ENCODE measurements at places on chromosomes 1 and 21. TPM values are rescaled to one million over a fixed set of nuclear protein-coding genes. Genes with fewer than 3 reads are reported as not detected.

The FAM151A gene
- not detected for total RNA-seq

The PLA2G4A gene
- 8.8 TPM for total RNA-seq

The RGS4 gene
- total RNA-seq = 4.1 TPM

The LRRC38 gene
- total RNA-seq = 0.48 TPM

The FCER1A gene
- not detected for total RNA-seq

The ZNF644 gene
- 67.0 TPM for total RNA-seq

The LCE2A gene
- not detected for total RNA-seq

The ST6GALNAC3 gene
- total RNA-seq = 18.1 TPM

The PRELP gene
- 67.3 TPM for total RNA-seq

The AMY2A gene
- not detected for total RNA-seq

The ERG gene
- total RNA-seq = 10.7 TPM

The TNNT2 gene
- total RNA-seq = 2.4 TPM

The TFF3 gene
- total RNA-seq = 1.8 TPM

The BEND5 gene
- total RNA-seq = 1.0 TPM

- no peak for DNase-seq
Measured at GRCh38 chr1:170168265-170168664, 22.5 kb downstream of the NTMT2 start.

GRCh38 chr21:17650292-17650691 is 37.6 kb upstream of the BTG3 start:
- DNase-seq = no peak

DNA sequence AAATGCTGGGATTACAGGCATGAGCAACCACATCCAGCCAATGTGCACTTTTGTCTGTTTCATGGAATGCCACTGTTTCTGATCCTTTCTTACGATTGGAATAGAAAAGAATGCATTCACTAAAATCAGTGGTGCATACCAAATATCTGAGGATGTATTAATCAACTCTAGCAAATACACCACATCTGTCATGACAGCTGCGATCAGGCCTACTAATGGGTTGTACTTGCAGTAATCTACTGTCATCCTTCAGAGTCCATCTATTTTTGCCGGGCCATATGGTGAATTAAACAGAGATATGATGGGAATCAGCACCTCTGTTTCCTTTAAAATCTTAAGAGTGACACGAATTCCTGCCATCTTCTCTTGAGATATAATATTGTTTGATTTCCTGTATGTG is 8.5 kb upstream of the USP1 start:
- DNase-seq = no peak

GRCh38 chr1:107590900-107591622 is 373.9 kb downstream of the VAV3 start:
- no peak for DNase-seq

DNA sequence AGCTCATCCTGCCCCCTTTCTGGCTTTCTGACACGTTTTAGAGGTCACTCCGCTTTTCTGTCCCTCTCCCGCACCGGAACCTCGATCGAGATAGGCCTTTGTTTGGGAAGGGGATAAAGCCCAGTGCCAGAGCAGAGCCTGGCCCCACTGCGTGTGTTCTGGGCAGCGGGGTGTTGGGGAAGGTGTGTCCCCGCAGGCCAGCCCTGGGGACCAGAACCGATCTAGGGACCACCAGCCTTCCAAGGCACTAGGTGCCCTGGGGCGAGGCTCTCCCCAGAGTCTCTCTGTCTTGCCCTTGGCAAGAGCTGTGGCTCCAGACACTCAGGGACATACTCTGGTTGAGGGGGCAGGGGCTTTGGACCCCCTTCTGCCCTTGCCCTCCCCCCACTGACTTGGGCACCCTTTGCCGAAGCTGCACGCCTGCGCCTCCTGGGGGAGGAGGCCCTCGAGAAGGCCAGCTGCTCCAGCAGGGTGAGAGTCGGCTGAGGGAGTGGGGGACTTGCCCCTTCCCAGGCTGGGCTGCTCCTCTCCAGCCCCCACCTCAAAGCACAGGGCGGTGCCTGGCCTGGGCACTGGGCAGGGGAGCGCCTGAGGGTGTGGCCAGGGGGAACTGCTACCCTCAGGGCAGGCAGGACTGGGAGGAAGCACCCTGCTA is 16.4 kb downstream of the PRXL2B start:
- no peak for DNase-seq

DNA sequence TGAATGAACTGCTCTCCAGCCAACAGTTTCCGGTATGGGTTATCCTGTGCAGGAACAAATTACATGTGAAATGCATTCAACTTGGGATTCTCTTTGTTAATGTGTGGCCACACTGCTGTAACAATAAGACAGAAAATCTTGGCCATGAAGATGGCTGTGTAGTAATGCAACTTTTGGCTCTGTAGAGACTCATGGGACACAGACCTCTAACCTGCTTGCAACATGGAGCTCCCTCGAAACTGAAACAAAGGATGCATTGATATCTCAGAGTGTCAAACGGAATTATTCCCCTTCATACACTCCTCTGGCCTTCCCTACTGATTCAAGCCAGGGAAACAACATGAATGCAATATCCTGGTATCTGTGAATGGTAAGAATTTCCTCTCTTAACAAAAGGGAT is 559.3 kb upstream of the ZRANB2 start:
- no peak for DNase-seq

- DNase-seq = no peak
Measured at GRCh38 chr1:246805135-246805716, 81.0 kb downstream of the SCCPDH start.

- DNase-seq = no peak
Measured at GRCh38 chr1:43935711-43936427, 2.3 kb downstream of the ARTN start.

DNA sequence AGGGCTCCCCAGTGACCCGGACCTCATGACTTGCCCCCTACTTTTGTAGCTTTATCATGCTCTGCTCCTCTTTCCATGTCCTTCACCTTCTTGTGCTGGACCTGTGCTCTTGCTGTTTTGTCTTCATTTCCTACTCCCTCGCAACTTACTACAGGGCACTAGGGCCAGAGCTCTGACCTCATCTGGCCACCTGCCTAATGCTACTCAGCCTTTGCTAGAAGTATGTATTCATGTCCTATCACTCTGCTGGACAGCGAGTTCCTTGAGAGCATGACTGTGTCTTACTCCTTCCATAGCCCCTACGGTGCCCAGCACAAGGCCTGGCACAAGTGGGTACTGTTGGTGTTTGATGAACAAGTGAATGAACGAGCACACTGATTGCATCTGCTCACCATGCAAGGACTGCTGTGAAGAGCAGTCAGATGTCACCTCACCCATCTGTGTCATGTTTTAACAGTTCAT is 1.9 kb downstream of the MTFR1L start:
- no peak for DNase-seq

DNA sequence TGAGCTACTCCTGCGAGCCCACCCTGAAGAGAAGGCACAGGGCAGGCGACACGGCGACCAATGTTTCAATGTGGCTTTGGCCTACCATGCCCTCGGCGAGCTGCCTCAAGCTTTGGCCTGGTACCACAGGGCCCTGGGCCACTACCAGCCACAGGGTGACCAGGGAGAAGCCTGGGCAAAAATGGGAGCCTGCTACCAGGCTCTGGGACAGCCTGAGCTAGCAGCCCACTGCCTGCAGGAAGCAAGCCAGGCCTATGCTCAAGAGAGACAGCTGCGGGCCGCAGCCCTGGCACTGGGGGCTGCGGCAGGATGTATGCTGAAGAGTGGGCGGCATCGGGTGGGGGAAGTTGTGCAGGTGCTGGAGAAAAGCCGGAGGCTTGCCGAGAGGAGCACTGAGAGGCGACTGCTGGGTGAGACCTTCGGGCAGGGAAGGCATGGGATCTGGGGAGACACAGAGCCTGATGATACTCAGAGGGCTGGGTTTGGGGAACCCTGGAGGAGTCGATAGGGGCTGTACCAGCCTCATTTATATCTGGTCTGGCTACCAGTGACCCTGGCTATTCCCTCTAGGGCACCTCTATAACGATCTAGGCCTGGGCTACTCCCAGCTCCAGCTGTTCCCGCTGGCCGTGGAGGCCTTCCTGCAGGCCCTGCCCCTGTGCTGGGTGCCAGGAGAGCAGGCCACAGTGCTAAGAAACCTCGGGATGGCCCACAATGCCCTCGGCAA is 2.3 kb downstream of the TTC24 start:
- DNase-seq = no peak

- no peak for DNase-seq
Measured at GRCh38 chr1:242147096-242147976, 148.4 kb upstream of the MAP1LC3C start.

DNA sequence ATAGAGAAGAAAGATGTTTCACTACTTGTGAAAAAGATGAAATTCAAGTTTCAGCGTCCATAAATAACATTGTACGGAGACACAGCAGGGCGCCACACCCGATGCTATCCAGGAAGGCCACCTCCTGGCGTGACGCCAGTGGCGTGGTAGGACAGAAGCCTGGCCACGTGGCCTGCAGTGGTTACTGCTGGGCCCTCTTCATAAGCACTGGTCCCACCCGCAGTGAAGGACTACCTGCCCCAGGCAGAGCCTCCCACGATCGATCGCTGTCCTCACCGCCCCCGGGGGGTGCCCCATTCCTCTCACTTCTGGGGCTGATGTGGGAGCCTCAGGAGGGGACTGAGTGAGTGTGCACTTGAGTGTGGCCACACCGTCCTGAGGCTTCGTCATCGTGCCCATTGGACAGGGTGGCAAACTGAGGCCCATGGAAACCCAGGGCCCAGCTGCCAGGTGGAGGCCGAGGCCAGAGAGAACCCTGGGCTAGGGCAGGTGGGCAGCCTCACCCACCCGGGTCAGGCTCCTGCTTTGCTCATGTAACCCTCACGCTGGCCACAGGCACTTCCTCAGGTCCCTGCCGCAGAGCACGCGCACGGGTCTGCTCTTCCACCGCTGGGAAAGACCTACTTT is 11.7 kb upstream of the HES5 start:
- no peak for DNase-seq

DNA sequence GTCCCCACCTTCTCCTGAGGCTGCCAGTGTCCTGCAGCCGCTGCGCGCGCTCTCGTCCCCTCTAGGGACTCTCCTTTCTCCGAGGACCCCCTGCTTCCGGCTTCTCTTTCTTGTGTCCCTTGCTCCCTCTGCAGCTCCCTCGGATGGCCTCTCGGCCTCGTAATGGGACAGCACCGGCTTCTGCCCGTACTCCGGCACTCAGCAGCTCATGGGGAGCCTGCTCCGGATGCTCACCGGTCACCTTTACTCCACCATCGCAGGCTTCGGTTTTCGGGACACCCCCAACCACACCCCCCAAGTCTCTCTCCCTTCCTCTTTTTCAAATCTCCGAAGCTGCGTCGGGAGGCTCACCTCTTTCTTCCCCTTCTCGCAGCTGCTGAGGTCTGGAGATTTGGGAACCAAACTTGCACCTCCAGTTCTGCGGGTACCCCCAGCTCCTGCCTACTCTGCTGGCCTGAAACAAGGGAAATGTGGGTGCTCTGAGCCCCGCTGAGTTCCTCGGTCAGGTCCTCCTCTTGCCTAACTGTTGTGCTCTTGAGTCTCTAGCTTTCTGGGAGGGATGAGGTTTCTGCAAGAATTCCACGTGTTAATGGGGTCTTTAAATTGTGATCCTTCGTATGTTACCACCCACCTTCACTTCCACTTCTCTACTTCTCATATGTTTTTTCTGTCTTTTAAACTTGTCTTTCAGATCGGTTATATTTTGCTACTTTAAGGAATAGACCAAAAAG is 930 bp downstream of the CDC14A start:
- DNase-seq = no peak

- no peak for DNase-seq
Measured at GRCh38 chr21:28588997-28589396, 403.7 kb downstream of the LTN1 start.

DNA sequence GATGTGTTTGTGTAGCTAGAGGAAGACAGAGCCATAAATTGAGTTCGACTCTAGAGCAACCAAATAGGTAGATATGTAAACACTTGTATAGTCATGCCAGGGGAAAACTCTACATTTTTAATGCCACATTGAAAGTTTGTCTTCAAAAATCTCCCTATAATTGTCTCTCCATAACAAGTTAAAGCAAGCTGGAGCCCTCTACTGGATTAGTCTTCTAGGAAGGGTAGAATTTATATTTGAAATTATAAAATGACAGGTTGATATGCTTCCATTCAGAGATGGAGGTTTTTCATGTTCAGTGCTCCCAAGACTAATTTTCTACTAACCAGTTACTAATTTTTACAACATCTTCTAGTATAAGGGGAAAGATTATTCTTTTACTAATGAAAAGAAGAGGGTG is 13.1 kb upstream of the COL24A1 start:
- DNase-seq = no peak

- peak; percentile 2 for DNase-seq
Measured at GRCh38 chr21:46212721-46213484, 15.7 kb downstream of the LSS start.

GRCh38 chr1:23376890-23377811 is 7.5 kb upstream of the ZNF436 start:
- no peak for DNase-seq

- DNase-seq = no peak
Measured at GRCh38 chr1:96076589-96076988, 645.0 kb upstream of the PTBP2 start.

DNA sequence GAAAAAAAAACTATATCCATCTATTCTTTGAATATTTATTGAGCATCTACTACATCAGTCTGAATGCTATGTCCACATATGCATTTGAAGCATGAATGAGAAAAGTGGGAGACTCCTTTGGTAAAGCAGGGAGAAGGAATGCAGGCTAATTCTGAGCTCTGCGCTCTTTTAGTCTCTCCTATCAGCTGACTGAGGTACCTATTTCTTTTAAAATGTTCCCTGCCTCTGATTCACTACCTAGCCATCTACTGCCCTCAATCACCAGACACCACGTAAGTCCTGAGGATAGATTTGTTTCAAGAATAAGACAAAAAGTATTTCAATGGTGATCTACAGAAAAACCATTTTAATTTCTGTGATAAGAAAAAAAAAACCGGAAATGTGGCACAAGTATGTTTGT is 3.8 kb upstream of the RGS13 start:
- no peak for DNase-seq
